ENCODE measurements at places on chromosomes 2 and 18.

- DNase-seq, result peak; percentile 29
- no peak overlapping the region for H3K27ac ChIP-seq
- H3K36me3 ChIP-seq, result peaks cover 31% of the 10 kb centered on the region
- H3K4me3 ChIP-seq, result peak overlapping the region; percentile 77
- H3K27me3 ChIP-seq, result no peaks in the 10 kb centered on the region
These were observed 1.9 kb downstream of the MCFD2 start for GRCh38 chr2:46913471-46914381.

- H3K36me3 ChIP-seq, result no peaks in the 10 kb centered on the region
- H3K4me1 ChIP-seq, result no peaks in the 10 kb centered on the region
- no peaks in the 10 kb centered on the region for H3K27me3 ChIP-seq
These were observed 23.6 kb downstream of the IL1F10 start for GRCh38 chr2:113091231-113091896.

- no peaks in the 10 kb centered on the region for H3K4me1 ChIP-seq
- H3K36me3 ChIP-seq, result no peaks in the 10 kb centered on the region
- H3K4me3 ChIP-seq, result no peak overlapping the region
- no peaks in the 10 kb centered on the region for H3K27me3 ChIP-seq
- H3K27ac ChIP-seq, result no peak overlapping the region
These were observed 433.7 kb downstream of the MBD2 start for GRCh38 chr18:53790786-53791185.

- no peak for DNase-seq
- H3K36me3 ChIP-seq, result no peaks in the 10 kb centered on the region
- no peak overlapping the region for H3K4me3 ChIP-seq
- no peaks in the 10 kb centered on the region for H3K27me3 ChIP-seq
These were observed 53.1 kb downstream of the SLC4A5 start for GRCh38 chr2:74290066-74290465.

DNA sequence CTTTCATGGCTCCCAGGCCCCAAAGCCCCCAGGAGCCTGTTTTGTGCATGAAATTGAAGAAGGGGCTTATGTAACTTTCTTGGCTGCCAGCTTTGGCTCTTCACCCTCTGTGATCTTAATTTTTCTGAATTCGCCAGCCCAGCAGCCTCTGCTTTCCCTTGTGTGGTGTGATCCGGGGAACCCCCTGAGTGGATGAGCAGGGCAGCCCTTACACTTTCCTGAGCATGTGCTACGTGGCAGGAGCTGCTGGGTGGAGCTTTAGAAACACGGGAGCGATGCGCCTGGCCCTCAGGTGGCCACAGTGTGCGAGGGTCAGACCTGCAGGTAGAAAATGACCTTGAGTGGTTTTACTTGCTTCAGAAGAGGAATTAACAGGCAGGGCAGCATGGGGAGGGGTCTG lies 76.4 kb upstream of the MCFD2 start:
- no peak for DNase-seq
- H3K36me3 ChIP-seq, result peaks cover 25% of the 10 kb centered on the region
- H3K27ac ChIP-seq, result no peak overlapping the region
- no peaks in the 10 kb centered on the region for H3K27me3 ChIP-seq
- H3K4me3 ChIP-seq, result no peak overlapping the region

GRCh38 chr2:37786191-37786698 lies 114.8 kb upstream of the CDC42EP3 start:
- H3K27me3 ChIP-seq, result no peaks in the 10 kb centered on the region
- no peak overlapping the region for H3K4me3 ChIP-seq
- peak overlapping the region; percentile 50 for H3K27ac ChIP-seq
- no peak for DNase-seq
- peaks cover 6% of the 10 kb centered on the region for H3K4me1 ChIP-seq

GRCh38 chr2:207283356-207283755 lies 117.6 kb upstream of the KLF7 start:
- peak overlapping the region; percentile 43 for H3K27ac ChIP-seq
- peaks cover 38% of the 10 kb centered on the region for H3K4me1 ChIP-seq
- no peaks in the 10 kb centered on the region for H3K27me3 ChIP-seq

- no peak overlapping the region for H3K4me3 ChIP-seq
- no peaks in the 10 kb centered on the region for H3K36me3 ChIP-seq
- no peak for DNase-seq
- no peaks in the 10 kb centered on the region for H3K4me1 ChIP-seq
- H3K27me3 ChIP-seq, result no peaks in the 10 kb centered on the region
- H3K27ac ChIP-seq, result no peak overlapping the region
These were observed 779.4 kb upstream of the FSHR start for GRCh38 chr2:49933711-49934110.

DNA sequence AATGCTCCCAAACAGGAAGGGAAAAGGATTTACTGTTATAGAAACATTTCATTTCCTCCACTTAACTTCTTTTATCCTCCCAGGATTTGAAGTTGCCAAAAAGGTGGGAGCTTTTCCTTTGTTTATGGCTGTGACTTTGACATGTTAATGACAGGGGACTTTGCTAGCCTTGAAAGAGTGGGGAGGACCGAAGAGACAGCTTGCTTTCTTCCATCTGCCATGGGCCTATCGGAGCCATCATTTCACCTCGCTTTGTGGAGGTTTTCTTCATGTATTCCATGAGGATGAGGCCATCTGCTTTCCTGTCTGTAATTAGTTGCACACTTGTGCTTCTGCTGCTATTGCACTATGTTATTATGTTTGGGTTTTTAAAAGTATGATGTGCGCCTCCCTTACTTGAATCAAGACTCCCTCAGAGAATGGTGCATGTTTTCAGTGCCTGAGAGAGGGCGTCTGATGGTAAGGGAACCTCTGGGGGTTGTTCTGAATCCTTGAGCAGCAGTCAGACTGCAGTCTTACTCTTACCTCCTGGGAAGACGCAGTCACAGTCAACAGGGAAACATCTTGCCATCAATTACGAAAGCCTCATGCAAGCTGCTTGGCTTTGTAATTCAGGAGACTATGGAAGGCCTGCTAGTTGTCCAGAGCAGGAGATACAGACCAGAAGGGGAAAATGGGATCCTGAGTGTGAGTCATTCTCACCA lies 173.3 kb upstream of the MGAT5 start:
- H3K27ac ChIP-seq, result no peak overlapping the region
- DNase-seq, result no peak
- H3K27me3 ChIP-seq, result no peaks in the 10 kb centered on the region

DNA sequence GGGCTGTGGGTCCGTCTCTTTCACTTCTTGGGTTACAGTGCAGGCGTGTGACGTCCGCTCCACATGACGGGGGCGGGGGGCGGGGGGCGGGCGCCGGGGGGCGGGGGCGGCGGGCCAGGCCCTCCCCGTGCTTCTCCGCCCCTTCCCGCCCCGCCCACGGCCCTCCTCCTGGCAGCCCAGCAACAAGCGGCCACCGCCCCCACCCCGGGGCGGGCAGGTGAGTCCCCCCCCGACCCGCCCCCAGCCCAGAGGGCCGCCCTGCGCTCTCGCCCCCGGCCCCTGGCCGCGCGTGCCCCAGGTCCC lies 3.6 kb downstream of the ZNF516 start:
- H3K4me1 ChIP-seq, result peaks cover 15% of the 10 kb centered on the region
- no peaks in the 10 kb centered on the region for H3K36me3 ChIP-seq
- peak; percentile 81 for DNase-seq
- no peaks in the 10 kb centered on the region for H3K27me3 ChIP-seq

DNA sequence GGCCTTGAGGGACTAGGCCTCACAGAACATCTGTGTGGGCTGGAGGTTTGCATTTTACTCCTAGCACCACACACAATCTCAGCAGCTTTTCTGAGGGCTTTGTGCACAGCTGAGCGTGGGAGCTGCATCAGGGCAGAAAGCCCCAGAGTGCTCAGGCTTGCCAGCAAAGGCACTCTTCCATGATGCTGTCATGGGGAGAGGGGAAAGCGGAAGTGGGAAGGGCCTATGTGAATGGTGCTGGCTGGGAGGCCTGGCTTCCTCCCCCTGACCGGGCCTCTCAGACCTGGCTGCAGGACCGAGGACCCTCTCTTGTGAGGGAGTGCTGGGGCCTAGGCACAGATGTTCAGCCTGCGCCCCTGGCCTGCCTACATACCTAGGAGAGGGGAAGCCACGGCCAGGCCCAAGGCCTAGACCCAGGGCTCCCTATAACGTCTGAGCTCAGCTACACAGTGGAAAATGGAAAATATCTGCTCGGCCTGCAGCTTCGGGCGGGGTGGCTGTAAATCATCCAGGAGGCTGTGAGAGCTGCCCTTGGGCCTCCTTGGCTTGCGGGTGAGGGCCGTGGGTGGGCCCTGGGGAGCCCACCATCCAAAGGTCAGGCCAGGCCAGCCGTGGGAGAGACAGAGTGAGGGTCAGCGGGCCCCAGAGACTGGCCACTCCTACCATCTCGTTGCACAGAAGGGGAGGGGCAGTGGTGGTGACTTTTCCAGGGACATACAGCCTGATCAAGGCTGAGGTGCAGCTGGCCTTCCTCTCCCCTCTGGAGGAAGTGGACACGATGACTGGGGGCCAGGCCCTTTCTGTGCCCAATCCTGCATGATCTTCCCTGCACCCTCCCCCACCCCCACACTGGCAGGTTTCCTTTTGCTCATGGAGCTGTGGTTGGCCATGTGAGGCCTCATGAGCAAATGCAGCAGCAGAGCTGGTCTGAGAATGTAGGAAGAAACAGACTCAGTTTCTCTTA lies 22.8 kb downstream of the GLI2 start:
- H3K4me1 ChIP-seq, result peaks cover 34% of the 10 kb centered on the region
- DNase-seq, result no peak
- no peak overlapping the region for H3K4me3 ChIP-seq
- H3K27me3 ChIP-seq, result no peaks in the 10 kb centered on the region

DNA sequence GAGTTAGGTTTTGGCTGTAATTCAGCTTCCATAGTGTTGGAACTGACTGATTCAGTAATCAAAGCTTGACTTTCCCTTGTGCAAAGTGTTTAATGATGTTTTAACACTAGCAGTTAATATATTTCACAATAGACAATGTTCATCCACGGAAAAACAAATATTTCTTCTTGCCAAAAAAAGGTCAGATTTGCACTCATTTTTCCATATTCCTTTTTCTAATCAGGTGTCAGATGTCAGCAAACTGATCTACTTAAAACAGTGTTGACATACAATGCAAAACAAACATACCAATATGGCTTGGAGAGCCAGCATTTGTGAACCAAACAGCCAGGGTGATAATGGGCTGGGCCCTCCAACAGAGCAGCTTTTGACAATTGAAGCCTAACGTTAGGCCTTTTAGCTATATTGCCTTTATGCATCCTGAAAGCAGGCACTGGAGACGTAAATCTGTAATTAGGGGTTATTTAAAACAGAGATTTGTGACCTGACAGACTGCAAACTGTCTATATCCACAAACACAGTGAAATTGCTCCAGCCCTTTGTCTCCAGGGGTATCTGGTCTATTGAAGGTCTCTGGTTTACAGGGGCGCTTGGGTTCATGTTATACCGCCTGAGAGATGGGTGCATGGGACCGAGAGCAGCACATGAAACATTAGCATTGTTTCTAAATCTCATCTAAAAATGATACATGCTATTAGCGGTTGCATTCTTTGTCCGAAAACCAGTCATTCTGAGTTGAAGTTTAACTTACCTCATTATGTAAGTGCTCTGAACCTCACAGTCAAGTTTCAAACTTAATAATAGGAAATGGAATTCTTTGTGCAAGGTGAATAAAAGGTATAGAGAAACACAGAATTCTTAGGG lies 7.1 kb upstream of the CDCA7 start:
- no peaks in the 10 kb centered on the region for H3K36me3 ChIP-seq
- H3K4me1 ChIP-seq, result no peaks in the 10 kb centered on the region
- DNase-seq, result no peak
- H3K27me3 ChIP-seq, result no peaks in the 10 kb centered on the region
- no peak overlapping the region for H3K4me3 ChIP-seq

GRCh38 chr2:80592106-80592505 lies 287.6 kb upstream of the LRRTM1 start:
- no peak overlapping the region for H3K27ac ChIP-seq
- no peaks in the 10 kb centered on the region for H3K4me1 ChIP-seq
- DNase-seq, result no peak
- no peak overlapping the region for H3K4me3 ChIP-seq
- H3K36me3 ChIP-seq, result no peaks in the 10 kb centered on the region

DNA sequence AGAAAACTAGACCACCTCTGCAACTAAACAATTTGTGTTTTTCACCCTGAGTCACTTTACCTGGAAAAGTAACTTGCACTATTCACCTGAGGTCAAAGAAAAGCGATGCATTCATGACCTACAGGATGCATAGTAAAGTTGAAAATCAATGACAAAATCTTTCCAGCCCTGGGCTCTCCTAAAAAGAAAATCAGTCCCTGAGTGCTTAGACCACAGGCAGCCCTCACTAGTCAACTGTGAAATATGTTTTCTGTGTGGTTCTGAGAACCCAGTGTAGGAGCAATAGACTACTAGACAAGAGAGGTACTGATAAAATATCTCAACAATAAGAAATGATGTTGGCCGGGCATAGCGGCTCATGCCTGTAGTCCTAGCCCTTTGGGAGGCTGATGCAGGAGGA lies 133.1 kb downstream of the TXNL1 start:
- H3K36me3 ChIP-seq, result no peaks in the 10 kb centered on the region
- H3K4me3 ChIP-seq, result no peak overlapping the region
- H3K4me1 ChIP-seq, result no peaks in the 10 kb centered on the region
- H3K27ac ChIP-seq, result no peak overlapping the region
- H3K27me3 ChIP-seq, result no peaks in the 10 kb centered on the region

DNA sequence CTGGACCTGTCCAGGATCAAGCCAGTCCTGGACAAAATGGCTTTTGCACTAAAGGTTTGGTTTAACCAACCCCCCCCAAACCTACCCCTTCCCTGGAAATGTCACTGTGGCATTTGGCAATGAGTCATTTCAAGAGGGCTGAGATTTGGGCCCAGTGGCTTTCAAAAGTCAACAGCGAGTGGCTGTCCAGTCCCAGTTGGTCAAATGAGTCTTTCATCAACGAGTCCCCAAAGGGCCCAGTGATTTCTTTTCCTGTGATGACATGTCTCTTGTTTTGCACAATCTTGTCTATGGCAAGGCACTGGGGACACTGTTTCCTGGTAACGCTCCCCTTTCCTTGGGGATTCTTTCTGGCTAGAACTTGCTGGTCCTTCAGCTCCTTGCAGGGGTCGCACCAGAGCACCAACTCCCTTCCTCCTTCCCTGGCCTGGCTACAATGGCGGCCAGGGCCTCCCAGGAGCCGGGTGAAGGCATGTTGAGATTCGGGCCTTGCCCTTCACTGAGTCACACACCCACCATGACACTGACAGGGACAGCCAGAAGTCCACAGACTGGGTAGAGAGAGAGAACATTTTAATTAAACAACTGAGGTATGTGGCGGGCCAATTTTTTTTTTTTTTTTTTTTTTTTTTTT lies 87.2 kb downstream of the SMAD7 start:
- no peaks in the 10 kb centered on the region for H3K27me3 ChIP-seq
- H3K36me3 ChIP-seq, result peaks cover 13% of the 10 kb centered on the region
- H3K4me1 ChIP-seq, result peaks cover 44% of the 10 kb centered on the region
- no peak for DNase-seq
- H3K27ac ChIP-seq, result no peak overlapping the region

- DNase-seq, result no peak
- peaks cover 20% of the 10 kb centered on the region for H3K36me3 ChIP-seq
- no peaks in the 10 kb centered on the region for H3K4me1 ChIP-seq
- no peak overlapping the region for H3K27ac ChIP-seq
These were observed 99.7 kb downstream of the ICA1L start for GRCh38 chr2:202771741-202772460.

GRCh38 chr2:14632133-14632936 lies at the start of gene LRATD1:
LRATD1 (plus strand) TSS chr2:14632717; CDS start chr2:14633980, 1,263 bp downstream.
- peaks cover 15% of the 10 kb centered on the region for H3K27me3 ChIP-seq
- no peak within 1 kb of the TSS for H3K27ac ChIP-seq
- no peaks in the 10 kb centered on the region for H3K36me3 ChIP-seq
- peak; percentile 97 for DNase-seq
- peak within 1 kb of the TSS; percentile 67 for H3K4me3 ChIP-seq

GRCh38 chr2:202449344-202449743 lies 73.2 kb downstream of the BMPR2 start:
- H3K27me3 ChIP-seq, result no peaks in the 10 kb centered on the region
- no peaks in the 10 kb centered on the region for H3K4me1 ChIP-seq
- H3K4me3 ChIP-seq, result no peak overlapping the region
- no peak for DNase-seq
- peaks cover 3% of the 10 kb centered on the region for H3K36me3 ChIP-seq
- H3K27ac ChIP-seq, result no peak overlapping the region
